NCI-H2029 (cell line): ENCODE measurements at places on chromosomes 16 and 17.

GRCh38 chr17:39026980-39027451 is 59.8 kb upstream of the FBXO47 start:
- peak; percentile 74 for DNase-seq

DNA sequence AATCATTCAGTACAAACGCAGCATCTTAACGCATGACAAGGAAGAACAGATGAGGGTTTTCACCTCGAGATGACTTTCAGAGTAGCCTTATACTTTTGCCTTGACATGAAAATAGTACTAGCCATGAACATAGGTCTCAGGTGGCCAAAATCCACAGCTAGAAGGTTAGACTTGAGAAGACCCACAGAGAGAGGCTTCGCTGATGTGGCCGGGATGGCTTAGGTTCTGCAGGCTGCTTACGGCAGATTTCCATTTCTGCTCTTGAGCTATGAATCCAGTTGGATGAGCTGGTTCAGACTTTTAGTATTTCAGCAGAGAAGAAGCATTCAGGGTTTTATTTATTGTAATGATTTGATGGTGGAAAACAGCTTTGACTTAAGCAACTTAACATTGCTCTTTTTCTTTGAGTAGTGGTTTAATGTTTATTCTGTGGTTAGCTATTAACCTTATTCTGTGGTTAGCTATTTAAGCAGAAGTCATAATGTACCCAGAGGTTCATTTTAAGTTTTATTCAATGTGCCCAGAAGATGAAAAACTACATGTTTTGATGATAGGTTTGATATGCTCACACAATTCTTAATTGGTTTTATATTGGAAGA is 7.6 kb downstream of the KRT24 start:
- DNase-seq: no peak

DNA sequence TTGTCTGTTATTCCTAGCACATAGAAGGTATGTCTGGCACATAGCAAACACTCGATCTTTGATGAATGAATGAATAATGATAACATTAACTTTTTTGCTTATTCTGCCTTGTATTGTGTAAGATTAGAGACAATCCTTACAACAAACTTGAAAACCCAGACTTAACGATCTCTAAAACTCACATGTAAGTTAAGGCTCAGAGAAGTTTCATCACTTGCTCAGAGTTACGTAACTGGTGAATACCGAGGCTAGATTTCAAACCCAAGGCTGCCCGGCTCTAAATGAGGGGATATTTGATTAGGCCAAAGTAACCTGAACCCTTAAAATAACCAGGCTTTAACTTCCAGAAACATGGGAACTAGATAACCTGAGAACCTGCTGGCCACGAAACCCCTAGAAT is 22.3 kb downstream of the CAPNS2 start:
- DNase-seq: no peak

GRCh38 chr16:12096157-12096777 is 119.7 kb downstream of the SNX29 start:
- DNase-seq: no peak
